Stimulated activated effector memory CD8-positive, alpha-beta T cell treated with anti-CD3 and anti-CD28 coated beads, Interleukin-12 subunit alpha, Interleukin-12 subunit beta, amount 100 ng/mL, for 72 hours (primary cell): ENCODE measurements at places on chromosomes 4 and X.

DNA sequence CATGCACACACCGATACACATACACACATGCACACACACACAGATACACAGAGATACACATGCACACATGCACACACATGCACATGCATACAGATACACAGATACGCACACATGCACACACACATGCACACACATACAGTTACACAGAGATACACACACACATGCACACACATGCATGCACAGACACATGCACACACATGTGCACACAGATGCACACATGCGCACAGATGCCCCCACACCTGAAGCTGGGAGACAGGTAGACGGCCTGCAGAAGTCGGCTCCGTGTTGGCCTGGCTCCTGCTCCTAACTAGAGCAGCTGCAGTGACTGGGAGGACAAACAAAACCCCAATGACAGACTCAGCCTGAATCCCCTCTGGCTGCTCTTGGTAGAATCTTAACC is 46.8 kb downstream of the PSAPL1 start:
- DNase-seq, result no peak

DNA sequence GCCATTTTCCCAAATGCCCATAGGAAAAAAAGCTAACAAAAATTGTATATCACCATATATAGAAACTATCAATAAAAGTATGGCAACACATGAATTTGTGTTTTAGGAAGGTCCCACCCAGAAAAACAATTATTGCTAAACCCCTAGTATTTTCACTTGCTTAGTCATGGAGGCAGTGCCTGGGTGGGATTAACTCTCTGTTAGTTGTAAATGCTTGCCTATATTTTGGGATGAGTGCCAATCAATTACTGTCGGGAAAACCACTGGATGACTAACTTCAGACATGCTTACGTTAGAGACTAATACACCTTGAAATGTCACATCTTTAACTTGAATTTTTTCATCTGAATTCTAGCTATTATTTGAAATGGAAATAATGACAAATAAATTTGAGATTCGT is 33.9 kb downstream of the TMPRSS11A start:
- no peak for DNase-seq

DNA sequence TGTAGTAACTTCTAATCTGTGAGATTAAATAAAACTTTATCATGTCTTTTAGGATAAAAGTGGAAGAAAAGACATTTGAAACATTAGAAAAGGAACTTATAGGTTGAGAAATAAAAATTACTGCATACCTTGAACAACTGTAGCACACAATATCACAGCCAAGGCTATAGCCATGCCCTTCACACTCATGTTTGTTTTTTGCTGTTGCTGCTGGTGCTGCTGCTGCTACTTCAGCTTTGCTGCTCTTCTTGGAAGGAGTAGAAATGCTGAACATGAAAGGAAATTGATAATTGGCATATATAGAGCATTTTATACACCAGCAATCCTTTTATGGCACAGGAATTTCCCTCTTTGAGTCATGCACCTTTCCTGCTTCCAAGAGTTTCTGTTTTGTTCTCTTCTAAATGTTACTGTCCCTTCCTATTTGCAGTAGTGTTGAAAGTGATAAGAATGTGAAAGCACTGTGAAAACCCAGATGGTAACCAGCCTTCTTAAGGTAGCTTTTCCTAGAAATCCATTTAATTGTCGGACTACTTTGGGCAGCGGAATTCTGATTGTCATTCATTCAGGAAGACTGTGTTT is at the start of gene CXCL11:
Gene CXCL11 (minus strand): TSS at position 272 of the 582 bp plus-strand sequence. CDS start 83 bp downstream, at position 189.
- no peak for DNase-seq

GRCh38 chr4:53543561-53543960 is 47.7 kb downstream of the LNX1 start:
- no peak for DNase-seq

DNA sequence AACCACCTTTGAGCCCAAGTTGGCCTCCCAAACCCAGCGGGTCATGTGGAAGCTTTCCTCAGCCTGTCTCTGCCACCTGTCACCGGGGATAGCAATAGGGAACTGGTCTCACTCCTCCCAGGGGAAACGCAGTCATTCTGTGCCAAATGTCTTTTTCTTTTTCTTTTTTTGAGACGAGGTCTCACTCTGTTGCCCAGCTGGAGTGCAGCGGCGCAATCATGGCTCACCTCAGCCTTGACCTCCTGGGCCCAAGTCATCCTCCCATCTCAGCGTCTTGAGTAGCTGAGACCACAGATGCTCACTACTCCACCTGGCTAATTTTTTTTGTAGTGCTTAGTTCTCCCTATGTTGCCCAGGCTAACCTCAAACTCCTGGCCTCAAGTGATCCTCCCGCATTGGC is 40.3 kb downstream of the MED28 start:
- no peak for DNase-seq

DNA sequence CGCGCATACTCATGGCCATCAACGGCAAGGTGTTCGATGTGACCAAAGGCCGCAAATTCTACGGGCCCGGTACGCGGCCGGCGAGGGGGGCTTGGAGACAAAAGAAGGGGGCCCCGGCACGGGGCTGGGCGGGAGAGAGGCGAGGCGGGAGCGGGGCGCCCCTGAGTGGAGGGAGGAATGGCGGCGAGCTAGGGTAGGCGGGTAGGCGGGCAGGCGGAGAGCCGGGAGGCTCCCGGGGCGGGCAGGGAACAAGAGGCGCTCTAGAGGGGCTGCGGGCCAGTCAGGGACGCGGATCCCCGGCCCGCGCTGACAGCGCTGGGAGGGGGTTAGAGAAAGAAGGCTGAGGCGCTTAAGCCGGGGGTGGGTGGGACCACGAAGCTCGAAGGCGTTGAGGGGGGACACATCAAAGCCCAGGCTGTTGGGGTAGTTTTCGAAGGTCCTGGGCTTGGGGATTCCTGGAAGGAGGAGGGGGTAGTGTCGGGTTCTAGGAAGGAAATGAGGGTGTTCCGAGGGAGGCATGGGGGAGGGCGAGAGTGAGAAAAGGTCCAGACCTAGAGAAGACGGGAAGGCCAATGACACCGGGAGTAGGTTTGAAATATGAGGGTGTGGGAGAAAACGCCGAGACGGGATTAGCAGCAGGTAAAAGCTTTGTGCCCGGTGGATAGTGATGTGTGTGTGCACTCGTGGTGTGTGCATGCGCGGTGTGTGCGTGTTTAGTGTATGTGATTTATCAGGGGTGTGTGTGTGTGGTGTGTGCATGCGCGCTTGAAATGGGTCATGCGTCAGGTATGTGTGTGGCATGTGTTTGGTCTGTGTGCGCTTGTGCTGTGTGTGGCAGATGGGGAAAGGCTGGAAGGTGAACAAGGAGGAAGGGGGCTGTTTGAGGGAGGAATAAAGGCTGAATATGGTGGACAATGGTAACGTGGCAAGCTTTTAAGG is 807 bp downstream of the PGRMC1 start:
- DNase-seq, result no peak

- DNase-seq, result no peak
These were observed 57.4 kb downstream of the DCK start for GRCh38 chr4:71050809-71051208.
